Astrocyte of the spinal cord (primary cell): ENCODE measurements at places on chromosomes 7 and 10.

- DNase-seq: no peak
Measured at GRCh38 chr7:2501947-2502646, 17.5 kb upstream of the LFNG start.

GRCh38 chr10:75195035-75195763, 15.4 kb upstream of the VDAC2 start:
- DNase-seq: peak; percentile 71

DNA sequence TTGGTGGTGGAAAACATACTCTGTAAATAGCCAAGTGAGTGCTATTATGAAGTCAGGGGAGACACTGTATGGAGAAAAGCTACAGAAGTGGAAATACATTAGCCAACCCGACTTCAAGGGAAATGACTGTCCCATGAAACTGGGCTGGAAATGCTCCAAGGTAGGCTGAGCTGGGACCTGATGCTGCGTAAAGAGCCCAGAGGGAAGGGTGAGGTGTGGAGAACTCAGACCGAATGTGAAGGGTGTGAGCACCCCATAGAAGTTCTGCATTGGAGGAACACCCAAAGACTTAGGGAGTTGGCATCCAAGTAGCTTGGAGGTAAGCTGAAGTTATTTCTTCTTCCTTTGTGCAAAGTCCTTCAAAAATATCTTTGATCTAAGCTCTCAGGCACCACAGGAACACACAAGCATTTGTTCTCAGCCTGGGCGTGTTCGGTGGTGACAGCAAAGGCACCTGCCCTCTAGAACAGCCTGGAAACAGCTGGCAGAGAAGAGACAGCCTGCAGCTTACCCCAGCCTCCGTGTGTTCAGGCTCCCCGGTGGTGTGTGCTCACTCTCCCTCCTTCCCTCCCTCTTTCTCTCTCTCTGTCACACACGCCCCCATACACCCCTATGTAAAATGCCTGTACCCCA, 19.1 kb upstream of the GJD4 start:
- DNase-seq: no peak

DNA sequence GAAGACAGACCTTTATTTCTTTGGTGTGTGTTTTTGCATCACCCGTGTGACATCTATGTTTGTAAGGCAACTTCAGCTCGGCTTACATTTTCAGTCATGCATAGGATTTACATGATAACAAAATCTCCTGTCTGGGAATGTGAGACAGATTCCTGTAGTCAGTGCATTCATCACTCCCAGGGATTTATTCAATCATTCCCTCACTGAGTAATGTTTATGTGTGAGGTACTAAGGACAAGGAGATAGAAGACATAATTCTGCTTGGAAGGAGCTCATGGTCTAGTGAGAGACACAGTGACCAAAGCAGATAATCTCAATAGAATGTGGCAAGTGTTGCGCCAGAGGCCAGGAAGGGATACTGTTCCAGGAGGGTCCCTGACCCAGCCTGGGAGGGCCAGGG, 35.2 kb upstream of the BMPER start:
- DNase-seq: no peak
